ENCODE measurements at places on chromosomes 3 and 15.

- no peak for DNase-seq
These were observed 32.3 kb downstream of the TBC1D2B start for GRCh38 chr15:78045189-78045588.

- DNase-seq, result no peak
These were observed 28.2 kb downstream of the MEIS2 start for GRCh38 chr15:37072181-37072580.

- peak; percentile 76 for DNase-seq
These were observed 13.4 kb downstream of the TAMM41 start for GRCh38 chr3:11832981-11833905.

GRCh38 chr3:113741620-113742019, 4.4 kb downstream of the NAA50 start:
- no peak for DNase-seq

DNA sequence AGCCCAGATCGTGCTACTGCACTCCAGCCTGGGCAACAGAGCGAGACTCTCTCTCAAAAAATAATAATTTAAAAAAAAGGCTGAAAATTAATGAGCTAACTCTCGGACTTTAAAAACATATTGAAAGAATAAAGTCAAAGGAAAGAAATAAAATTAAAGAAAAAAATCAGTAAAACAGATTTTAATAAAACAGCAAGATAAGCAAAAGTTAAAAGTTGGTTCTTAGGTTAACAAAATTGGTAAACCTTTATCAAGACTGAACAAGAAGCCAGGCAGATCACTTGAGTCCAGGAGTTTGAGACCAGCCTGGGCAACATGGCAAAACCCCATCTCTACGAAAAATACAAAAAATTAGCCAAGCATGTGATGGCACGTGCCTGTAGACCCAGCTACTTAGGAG, 20.7 kb downstream of the TRPM7 start:
- no peak for DNase-seq

DNA sequence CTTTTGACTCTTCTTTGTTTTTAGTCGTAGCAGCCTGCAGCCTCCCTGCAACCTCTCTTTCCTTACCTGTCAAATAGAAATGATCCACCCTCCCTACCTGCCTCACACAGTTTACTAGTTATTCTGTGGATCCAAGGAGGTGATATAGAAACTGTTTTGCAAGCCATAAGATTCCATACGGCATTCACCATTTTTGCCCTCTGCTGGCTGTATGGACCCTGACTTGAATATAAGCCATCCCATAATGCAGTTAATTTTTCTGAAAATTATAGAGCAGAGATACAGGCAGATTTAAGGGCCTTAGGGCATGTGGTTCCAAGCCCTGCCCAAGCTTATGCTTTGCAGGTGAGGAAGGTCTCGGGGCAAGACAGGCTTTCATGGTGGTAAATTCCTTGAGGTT, 63.8 kb downstream of the CPN2 start:
- DNase-seq, result no peak

GRCh38 chr3:177358977-177359592, 161.8 kb upstream of the TBL1XR1 start:
- no peak for DNase-seq

DNA sequence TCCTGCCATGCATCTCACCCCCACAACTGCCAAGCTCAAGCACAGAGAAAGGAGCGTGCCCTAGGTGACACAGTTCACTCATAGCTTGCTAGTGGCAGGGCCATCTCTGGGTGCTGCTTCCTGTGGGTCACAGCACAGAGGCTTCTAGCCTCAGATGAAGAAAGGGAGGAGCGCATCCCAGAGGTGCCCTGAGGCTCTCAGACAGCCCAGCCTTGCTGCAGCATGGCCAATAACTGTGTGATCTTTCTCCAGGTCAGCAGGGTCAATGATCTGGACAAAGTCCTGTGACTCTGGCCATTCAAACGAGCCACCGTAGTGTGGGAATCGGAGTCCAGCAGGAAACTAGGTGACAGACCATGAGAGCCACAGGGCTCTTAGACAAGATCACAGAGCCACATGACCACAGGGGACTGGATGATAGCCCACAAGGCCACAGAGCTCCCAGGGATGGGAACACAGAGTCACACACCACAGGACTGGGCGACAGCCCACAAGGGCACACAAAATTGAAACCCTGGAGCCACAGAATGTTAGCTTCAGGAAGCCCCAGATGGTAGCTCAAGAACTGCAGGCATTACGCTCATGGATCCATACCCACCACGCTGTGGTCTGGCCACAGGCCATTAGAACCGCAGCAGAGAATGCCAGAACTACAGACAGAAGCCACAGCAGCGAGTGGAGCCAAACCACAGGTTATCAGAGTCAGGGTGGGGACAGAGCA, 25.9 kb upstream of the GRIP2 start:
- no peak for DNase-seq

DNA sequence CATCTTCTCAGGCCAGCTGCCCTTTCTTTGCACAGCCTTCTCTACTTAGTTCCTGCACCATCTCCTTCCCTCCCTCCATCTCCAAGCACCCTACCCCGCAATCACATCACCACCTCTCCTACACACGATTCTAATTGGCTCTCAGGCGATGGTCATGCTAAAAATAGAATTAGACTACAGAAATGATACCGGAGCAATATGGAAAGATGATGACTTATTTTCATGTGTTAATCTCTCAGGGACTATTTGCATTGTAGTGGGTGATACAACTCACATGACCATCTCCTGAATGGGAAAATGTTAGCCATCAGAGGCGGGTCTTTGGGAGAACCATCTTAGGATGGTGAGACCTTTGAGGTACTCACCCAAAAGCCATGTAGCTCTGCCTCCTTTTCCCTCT, 54.7 kb upstream of the PPARG start:
- no peak for DNase-seq

GRCh38 chr3:134601539-134602439, 49.0 kb downstream of the KY start:
- peak; percentile 64 for DNase-seq

DNA sequence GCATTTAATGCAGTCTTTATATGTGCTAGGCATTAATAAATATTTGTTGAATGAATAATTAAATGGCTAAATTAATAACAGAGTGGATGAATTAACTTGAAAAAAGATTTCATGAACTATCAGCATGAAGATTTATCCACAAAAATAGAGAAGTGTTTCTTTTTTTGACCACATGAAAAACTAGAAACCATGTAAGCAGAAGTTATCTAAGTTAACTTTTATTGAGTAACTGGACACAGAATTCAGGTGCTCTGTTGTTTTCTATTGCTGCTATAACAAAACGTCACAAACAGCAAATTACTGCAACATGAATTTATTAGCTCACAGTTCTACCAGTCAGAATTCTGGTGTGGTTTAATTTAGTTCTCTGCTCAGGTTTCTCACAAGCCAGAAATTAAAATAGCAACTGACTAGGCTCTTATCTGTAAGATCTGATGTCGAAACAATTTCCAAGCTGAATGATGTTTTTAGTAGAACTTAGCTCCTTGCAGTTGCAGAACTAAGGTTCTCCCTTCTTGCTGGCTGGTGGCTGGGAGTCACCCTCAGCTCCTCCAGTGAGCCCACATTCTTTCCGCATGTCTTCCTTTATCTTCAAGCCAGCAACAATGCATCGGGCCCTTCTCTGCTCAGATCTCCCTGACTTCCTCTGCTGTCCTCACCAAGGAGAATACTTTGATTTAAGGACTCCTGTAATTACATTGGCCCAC, 810.2 kb upstream of the ALCAM start:
- no peak for DNase-seq

DNA sequence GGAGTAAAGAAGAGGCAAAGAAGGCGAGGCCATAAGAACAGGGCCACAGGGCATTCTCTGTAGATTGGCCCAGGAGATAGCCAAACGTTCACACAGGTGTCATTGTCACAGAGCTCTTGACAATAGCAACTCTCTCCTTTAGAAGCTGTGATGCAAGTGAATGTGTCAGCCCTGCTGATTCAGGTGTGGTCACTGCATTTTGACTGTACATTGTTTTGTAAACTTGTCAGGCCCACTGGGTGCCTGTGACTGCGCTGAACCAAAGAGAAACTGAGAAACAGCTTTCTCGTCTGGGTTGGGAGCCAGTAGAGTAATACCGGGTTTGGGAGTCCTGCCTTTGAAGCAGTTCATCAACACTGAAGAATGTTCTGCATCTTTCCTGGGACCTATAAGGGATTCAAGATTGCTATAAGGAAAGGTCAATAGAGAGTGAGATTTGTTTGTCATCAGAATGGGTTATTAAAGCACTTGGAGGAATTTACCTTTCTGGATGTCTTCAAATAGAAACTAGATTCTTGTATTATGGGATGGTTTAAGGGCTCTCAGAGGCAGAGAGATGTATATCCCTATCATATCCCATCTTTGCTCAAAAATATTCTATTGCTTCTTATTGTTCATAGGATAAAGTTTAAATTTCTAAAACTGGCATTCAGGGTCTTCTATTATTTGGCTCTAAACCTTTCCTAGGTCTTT, 45.4 kb downstream of the TMEM45A start:
- DNase-seq, result no peak

GRCh38 chr3:2713923-2714322, 396.3 kb downstream of the IL5RA start:
- no peak for DNase-seq

GRCh38 chr3:156787001-156787400, 39.2 kb upstream of the LEKR1 start:
- DNase-seq, result no peak

DNA sequence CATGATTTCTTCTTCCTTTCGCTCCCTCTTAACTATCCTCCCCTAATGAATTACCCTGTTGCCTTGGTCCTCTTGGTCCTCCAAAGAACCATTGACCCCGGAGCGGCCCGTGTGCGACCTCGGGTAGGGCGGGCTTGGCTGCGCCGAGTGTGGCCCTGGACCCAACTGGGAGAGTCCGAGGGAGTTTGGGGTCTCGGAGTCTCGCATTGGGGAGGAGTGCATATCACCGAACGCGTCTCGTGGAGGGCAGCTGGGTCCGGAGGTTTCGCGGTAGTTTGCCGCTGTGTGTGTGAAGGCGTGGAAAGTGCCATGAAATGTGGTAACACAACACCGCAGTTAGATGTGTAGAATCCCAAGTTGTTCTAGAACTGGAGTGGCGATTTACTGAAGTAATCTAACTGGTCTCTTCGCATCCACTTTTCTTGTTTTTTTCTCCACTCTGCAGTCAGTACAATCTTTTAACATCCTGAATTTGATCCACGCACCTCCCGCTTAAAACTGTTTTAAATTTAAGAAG, 363 bp downstream of the GTF2E1 start:
- no peak for DNase-seq

DNA sequence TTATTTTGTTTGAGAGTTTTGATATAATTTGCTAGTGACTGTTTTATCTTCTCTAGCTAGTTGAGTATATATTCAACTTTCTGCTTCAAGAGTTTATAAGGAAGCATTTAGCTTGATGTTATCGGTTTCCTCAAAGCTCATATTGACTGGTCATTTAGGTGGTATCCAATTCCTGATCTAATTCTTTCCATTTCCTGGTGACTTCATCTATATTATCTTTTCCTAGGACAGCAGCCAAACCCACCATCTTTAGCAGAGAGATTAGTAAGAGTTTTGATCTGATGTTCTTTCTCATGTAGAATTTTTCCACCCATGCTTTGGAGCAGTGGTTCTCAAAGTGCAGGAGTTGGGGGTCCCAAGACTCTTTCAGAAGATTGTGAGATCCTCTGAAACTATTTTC, 148.6 kb upstream of the STT3B start:
- no peak for DNase-seq

DNA sequence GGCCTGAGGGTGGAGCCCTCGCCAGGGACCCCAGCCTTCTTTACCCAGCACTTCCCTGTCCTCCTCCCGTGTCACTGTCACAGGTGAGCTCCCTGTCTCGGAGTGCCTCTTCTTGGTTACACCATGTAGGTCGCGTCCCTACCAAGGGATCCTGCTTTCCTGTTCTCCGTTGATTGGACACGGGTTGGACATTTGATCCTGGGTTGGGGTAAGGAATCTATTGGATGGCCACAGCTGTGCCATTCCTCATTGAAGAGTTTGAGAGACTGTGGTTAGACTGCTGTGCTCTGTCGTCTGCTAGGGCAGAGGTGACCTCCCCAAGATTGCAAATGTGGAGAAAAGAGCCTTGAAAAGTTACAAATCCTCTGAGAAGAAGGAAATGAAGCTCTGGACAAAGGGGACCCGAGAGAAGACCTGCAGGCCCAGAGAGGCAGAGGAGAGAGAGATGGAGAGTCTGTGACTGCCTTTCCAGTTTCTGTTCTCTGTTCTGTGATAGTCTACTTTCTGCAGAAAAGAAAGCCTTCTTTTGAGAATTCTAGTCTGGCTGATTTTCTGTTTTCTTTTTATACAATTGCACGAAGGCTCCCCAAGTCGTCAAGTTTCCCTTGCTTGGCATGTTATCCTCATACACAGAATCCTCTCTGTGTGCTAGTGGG, 325.7 kb upstream of the RGMA start:
- no peak for DNase-seq

DNA sequence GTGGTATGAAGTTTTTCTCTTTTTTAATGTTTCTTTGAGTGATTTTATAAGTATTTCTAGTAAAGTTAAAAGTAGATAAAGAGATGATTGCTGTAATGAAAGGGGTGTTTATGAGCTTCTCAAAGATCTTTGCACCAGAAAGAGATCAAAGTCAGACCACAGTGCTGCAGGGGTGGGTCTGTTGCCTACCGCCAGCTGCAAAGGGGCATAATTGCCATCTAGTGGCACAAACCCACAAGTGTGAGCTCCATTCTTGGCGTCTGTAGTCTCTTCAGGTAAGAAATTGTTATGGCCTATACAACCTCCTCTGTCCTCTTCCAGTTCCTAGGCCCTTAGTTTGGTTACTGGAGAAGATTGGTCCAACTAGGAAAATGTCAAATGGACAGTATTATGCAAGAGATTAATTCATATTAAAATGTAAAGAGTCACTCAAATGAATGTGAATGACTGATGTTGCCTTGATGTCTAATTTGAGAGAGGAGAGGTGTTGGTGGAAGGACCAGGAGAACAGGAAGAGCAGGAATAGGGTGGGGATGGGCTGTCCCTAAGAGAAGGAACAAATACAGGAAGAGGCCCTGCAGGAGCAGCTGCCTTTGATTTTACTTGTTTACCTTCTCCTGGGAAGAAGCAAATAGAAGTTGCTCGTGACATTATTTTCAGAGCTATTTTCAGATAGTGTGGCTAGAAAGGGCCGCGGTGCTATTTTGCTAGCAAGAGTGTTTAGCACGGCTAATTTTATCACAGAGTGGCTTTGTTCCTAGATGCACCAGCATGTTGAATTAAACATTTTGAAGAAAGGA, 53.0 kb upstream of the GSK3B start:
- no peak for DNase-seq

- no peak for DNase-seq
These were observed 256.6 kb upstream of the ROPN1 start for GRCh38 chr3:124248471-124249028.

GRCh38 chr15:41888662-41889253, 5.1 kb downstream of the SPTBN5 start:
- no peak for DNase-seq

GRCh38 chr15:32067115-32067514, 36.8 kb downstream of the CHRNA7 start:
- no peak for DNase-seq

GRCh38 chr3:174287705-174288104, 571.4 kb upstream of the NAALADL2 start:
- no peak for DNase-seq
